ENCODE measurements at places on chromosomes 16 and 17. TPM values are rescaled to one million over a fixed set of nuclear protein-coding genes. Genes with fewer than 3 reads are reported as not detected.

Gene KRT31
- total RNA-seq = not detected

Gene NDRG4
- 17.3 TPM for total RNA-seq

Gene SGCA
- not detected for total RNA-seq

DNA sequence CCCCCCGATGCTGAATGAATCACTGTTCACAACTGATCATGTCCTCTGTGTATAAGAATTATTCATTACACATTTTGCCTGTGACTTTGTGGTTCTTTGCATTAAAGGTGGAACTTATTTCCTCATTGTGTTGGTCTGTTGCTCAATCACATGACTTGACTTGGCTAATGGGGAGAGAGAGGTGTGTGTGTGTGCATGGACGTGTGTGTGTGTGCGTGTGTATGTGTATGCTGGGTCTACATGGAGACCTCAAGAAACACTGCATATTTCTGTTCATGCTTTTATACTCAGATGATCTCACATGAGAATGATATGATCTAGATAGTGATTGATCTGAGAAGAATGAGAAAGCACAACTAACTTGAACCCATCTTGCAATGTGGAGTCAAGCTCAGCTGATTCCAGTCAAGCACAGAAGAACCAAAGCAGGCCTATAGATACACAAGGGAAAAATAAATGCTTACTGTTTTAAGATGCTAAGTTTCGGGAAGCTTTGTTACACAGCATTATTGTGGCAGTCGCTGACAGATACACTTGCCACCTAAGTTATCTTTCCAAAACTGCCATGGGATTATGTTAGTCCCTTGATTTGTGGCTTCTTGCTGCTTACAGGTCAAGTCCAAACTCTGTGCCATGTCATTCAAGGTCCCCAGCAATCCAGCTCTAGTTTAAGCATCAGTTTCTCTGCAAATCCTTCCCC is 167.9 kb upstream of the ZFHX3 start:
- H3K4me1 ChIP-seq = peaks cover 4% of the 10 kb centered on the region
- H3K27me3 ChIP-seq = no peaks in the 10 kb centered on the region
- H3K36me3 ChIP-seq = no peaks in the 10 kb centered on the region
- no peak for DNase-seq
- no peak overlapping the region for H3K27ac ChIP-seq

- DNase-seq = no peak
- no peaks in the 10 kb centered on the region for H3K27me3 ChIP-seq
- peaks cover 42% of the 10 kb centered on the region for H3K36me3 ChIP-seq
Measured at GRCh38 chr17:30975042-30975820, 4.4 kb downstream of the RNF135 start.

- DNase-seq = no peak
- no peaks in the 10 kb centered on the region for H3K4me1 ChIP-seq
- H3K4me3 ChIP-seq = no peak overlapping the region
Measured at GRCh38 chr17:48927978-48928745, 16.5 kb downstream of the SNF8 start.

GRCh38 chr17:79399610-79400144 is 211.2 kb downstream of the RBFOX3 start:
- no peaks in the 10 kb centered on the region for H3K36me3 ChIP-seq
- no peak overlapping the region for H3K27ac ChIP-seq
- peaks cover 84% of the 10 kb centered on the region for H3K27me3 ChIP-seq
- H3K4me3 ChIP-seq = no peak overlapping the region
- no peak for DNase-seq

All from mesothelial cell of epicardium (in vitro differentiated cells).